ENCODE measurements at places on chromosomes 1 and 21. TPM values are rescaled to one million over a fixed set of nuclear protein-coding genes. Genes with fewer than 3 reads are reported as not detected.

Gene SYCP1
- total RNA-seq, result not detected

Gene MAN1C1
- 4.4 TPM for total RNA-seq

Gene KCNK1
- 5.9 TPM for total RNA-seq

Gene CHRNB2
- total RNA-seq, result not detected

Gene ERICH3
- total RNA-seq, result not detected

Gene TEDDM1
- total RNA-seq, result not detected
